ENCODE measurements at places on chromosomes 3 and 15.

DNA sequence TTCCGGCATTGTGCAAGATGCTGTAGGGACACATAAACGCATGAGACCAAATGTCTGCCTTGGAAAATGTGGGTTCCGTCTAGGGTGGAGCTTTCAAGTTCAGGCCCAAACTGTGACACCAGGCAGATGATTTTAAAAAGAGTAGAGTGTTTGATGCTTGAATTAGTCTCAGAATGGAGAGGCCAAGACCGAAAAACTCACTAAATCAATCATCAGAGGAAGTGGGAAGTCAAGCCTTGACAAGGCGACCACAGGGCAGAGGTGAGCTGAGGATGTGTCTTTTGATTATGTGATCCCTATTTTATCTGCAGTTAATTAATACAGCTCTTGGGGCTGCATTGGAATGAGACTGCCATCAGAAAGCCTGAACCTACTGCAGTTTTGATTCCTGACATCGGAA lies 275.4 kb downstream of the ABHD5 start:
- no peak for DNase-seq

GRCh38 chr3:21294768-21295167 lies 456.2 kb downstream of the ZNF385D start:
- no peak for DNase-seq

GRCh38 chr3:101945980-101946379 lies 96.7 kb downstream of the NFKBIZ start:
- no peak for DNase-seq

- DNase-seq: no peak
Measured at GRCh38 chr15:85403745-85404144, 23.3 kb downstream of the AKAP13 start.

GRCh38 chr3:157420606-157421130 lies 16.0 kb upstream of the PTX3 start:
- no peak for DNase-seq

DNA sequence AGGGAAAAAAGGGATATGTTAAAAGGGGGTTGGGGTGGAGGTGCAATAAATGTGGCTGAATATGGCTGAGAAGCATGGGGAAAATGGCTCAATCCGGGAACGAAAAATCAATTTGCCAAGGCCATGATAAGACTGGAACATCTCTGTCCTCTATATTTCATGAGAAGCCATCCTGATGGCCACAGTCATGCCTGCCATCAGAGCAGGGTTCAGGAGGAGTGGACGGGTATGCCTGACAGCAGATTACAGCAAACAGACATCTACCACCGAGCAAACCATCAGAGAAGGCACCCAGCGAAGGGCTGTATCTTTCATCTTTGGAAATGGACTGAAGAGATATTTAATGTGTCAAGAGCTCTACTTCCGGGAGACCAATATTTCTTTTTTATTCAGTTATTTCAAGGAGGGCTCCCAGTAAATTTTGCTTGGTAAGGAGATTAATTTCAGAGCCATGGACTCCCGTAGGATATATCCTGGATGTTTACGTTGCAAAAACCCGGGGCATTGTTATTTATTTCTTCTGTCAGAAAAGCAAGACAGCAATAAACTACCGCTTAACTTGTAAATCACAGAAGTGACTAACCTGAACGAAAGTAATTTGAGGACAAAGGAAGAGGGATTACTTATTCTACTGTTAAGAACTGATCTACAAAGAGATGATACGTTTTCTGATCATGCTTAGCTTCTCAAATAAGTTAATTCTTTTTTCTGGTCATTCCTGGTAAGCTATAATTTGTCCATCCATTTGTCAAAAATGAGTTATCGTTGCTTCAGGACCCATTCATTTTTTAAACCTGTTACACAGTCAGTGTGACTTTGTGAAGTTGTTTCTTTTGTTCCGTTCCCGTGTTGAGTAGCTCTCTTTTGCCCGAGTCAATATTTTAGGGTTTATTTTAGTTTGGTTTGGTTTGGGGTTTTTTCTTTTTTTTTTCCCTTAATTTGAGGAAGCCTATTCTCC lies 80.6 kb upstream of the CHD2 start:
- no peak for DNase-seq

DNA sequence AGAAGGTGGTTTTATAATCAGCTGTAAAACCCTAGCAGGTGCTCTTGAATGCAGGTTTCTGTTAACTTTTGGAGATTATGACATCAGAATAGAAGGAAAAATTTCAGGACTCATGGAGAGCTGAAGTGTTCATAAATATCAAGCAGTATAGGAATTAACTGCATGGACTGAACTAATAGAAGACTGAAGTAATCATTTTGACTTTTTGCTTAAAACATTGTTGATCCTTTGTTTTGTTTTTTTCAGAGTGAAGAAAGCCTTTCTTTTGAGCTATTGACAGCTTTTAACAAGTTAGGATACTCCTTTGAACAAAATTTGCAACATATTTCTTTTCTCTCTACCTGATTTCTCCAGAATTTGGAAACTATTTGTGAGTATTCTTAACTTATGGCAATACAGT lies 70.6 kb upstream of the DAZL start:
- DNase-seq: no peak

GRCh38 chr3:154766765-154767503 lies 313.2 kb upstream of the MME start:
- no peak for DNase-seq

- peak; percentile 54 for DNase-seq
Measured at GRCh38 chr3:30544812-30545211, 61.6 kb upstream of the TGFBR2 start.

DNA sequence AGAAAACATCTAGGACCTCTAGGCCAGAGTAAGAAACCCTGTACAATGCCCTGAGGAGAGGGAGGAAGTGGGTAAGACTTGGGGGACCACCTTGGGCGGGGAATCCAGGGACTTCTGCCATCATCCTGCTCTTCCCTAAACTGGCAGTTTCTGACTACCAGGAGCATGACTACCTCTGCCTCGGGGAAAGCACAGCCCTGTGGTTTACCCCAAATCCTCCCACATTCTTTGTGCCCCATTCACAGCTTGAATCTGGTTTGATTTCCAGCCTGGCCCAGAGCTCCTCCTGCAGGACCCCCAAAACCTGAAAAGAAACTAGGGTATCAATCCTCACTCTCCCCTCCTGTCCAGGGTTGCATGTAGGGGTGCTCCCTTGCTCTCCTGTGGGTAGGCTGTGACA lies 4.7 kb downstream of the C3orf18 start:
- no peak for DNase-seq

- peak; percentile 56 for DNase-seq
Measured at GRCh38 chr15:68302729-68303128, 25.2 kb downstream of the FEM1B start.

DNA sequence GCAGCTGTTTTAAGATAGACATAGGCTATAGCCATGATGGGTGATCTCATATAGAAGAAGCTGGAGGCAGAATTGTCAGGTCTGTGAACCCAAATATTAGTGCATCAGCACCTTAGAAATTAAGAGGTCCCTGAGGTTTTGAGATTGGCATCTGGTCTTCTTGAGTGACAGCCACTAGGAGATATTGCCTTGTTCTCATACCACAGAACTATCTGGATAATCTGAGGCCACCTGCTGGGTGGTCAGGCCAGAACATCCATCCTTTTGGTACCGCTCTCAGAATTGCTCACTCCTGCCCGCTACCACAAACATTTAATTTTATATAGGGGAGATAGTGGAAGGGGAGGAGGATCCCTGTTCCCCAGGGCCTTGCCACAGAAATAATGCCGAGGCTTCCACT lies 210.6 kb upstream of the ZPLD1 start:
- DNase-seq: no peak

GRCh38 chr15:61509327-61509840 lies 280.3 kb upstream of the RORA start:
- DNase-seq: no peak

DNA sequence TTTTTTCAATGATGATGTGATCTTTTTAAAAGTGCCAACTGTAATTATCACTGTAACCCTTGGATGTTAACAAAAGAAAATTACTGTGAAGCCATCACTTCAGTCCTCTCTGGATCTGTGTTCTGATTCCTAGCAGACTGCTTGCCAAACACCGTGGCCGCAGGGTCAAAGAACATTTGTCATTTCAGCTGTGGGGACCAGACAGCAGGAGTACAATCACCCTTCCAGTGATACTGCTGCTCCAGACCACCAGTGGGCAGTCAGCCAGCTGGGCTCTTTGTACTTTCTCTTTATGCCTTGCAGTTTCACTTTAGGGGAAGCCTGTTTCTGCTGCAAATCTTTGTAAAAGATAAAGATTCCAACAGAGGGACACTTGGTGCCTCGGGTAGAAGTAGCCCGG lies 770.0 kb downstream of the GRM7 start:
- no peak for DNase-seq

GRCh38 chr3:134650431-134651346 lies at the start of gene KY:
TSS of gene KY (minus strand) at chr3:134651022. CDS start at chr3:134650960, 62 bp downstream.
- DNase-seq: no peak

GRCh38 chr3:13532631-13533030 lies 16.3 kb upstream of the FBLN2 start:
- no peak for DNase-seq

DNA sequence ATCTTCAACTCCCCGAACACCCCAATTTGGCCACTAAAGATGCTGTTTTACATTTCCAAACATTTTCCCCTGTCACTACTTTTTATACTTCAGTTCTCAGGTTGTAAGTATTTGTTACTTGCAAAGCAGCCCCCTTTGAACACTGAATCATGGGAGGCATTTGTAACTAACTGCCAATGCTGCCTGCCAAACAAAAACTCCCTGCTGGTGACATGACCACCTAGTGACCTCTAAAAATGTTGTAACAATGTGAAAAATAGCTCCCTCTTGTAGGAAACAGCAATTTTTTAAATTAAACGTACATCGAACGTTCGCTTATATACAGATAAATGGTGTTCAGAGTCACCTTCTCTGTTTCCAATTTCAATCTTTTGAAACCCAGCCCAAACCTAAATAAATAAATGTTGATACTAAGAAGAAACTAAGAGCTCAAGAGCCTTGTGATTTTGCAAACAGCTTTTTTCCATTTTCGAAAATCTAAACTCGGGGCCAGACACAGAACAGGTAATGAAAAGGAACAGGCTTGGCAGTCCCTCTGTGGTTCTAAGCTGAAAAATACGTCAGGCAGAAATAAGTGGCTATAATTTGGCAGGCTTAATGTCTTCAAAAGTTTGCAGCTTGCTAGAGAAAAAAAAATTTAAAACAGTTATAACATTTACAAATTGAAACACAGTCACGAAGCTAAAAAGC lies 268.6 kb upstream of the WNT5A start:
- DNase-seq: no peak

GRCh38 chr3:152267831-152268554 lies 736 bp upstream of the MBNL1 start:
- DNase-seq: no peak

DNA sequence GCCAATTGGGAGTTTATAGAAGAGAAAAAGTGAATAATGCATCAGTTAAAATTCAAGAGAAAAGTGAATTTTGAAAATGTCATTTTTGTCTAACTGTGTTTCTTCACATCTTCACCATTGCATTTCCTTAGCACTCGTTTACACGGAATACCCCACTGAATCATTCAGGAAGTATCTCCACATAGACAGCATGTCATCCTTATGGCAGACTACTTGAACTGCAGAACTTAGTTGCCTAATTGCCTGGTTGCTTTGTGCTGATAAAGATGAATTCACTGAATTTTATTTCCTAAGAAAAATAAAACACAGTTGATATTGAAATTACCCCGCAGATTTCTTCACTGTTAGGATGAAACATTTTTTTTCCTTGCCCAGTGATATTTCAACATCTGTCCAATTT lies 627.1 kb downstream of the ROBO1 start:
- DNase-seq: no peak

DNA sequence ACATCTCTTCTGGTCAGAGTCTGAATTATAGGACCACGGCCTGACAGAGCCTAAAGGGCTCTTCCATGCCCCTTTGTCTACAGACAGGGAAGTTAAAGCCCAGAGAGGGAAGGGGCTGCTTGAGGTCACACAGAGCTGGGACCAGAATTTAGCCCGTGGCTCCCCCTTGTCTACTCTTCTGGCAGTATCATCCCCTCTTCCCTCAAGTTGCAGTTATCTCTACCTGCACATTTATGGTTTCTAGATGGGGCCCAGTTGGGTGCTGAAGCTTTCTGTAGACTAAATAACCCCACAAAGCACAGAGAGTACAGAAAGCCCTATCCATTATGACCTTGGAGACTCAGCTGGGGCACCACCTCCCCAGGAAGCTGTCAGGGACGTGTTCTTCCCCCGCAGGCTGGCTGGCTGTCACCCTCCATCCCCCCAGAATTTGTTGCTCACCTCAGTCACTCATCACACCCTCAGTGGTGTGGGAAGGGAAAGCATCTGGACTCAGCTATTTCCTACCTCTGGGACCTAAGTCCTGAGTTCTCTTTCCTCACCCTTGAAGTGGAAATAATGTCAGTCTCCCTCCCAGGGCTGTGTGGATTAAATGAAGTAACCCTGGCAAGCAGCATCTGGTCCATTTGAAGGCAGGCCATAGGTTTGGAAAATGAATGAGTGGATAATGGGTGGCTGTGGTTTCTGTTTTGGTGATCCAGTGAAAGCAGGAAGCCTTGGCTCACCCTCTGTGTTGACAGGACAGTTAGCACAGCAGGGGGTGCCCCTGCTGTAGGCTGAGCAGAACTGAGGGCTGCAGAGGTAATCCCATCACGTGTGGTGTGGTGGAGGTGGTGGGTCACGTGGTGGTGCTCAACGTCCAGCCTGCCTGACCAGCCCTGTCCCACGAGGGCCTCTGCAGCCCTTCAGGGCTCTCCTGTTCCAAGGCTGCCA lies 16.3 kb downstream of the ACOX2 start:
- DNase-seq: no peak

DNA sequence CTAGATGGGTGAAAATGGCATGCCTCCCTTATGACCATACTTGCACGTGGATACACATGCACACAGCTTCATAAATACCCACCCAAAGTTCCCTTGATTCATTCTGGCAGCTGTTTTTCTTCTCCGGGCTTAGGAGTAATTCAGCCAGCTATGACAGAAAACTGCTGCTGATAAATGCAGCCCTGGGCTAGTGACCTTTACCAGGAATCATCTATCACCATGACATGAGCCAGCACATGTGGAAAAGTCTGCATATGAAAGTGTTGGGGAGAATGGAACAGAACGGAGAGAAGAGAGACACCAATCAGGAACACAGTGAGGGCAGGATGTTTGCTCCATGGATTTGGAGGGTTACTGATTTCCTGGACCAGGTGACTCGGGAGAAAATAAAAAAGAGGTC lies 706.3 kb downstream of the PDCD6IP start:
- DNase-seq: no peak

GRCh38 chr3:189909573-189909972 lies 211.1 kb downstream of the P3H2 start:
- DNase-seq: no peak

GRCh38 chr15:74442063-74442462 lies 8.3 kb upstream of the SEMA7A start:
- DNase-seq: no peak

GRCh38 chr15:51757450-51757849 lies 6.1 kb downstream of the TMOD2 start:
- DNase-seq: no peak

DNA sequence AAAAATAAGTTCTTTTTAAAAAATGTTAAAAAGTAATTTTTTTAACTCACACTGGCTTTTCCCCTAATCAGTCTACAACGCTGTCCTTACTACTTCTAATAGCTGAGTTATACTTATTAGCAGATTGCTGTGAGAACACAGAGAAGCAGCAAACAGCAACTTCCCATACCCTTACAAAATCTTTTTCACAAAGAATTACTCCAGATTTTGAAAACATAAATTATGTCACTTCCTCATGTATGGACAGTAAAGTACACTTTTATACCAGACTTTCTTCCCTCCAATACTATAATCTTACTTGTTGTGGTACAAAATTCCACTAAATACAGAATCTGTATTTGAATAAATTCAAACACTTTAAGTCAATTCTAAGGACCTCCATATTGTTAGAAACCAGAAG lies 2.1 kb downstream of the PHC3 start:
- no peak for DNase-seq

All from tibial artery (tissue), 4 donors.